EH (cell line): ENCODE measurements at places on chromosomes 12 and 14.
A peak's percentile ranks its signal among the peaks of the same experiment; 100 is the strongest.

DNA sequence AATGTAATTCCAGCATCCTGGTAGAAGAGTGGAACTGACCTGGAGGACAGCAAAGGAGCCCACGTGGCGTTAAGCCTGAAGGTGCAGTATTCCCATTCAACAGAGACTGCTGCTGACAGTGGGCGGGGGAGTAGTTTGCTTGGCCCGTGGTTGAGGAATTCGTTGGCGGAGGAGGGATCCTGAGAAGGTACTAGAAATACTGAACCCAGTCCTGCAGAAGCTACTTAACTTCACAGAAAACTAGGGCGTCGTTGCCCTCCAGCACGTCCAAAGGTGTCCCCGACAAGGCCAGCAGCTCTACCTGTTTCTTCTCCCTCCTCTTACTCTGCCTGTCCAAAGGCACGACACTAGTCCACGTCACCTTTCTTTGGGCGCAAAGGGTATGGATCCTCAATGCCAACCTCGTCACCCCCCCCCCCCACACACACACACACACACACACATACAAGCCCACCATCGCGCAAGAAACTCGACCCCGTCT lies 303 bp downstream of the PUS7L start:
- DNase-seq, result peak; percentile 47

- no peak for DNase-seq
Measured at GRCh38 chr14:81946834-81947798, 413.5 kb upstream of the SEL1L start.

- DNase-seq, result no peak
Measured at GRCh38 chr12:118827047-118827446, 154.3 kb upstream of the SRRM4 start.

GRCh38 chr14:75554482-75554881 lies 23.9 kb upstream of the FLVCR2 start:
- DNase-seq, result peak; percentile 49

GRCh38 chr14:89912221-89912620 lies 42.3 kb downstream of the EFCAB11 start:
- DNase-seq, result peak; percentile 27

- no peak for DNase-seq
Measured at GRCh38 chr14:104144453-104144790, 6.0 kb downstream of the KIF26A start.

GRCh38 chr12:75834591-75834990 lies 197.0 kb downstream of the PHLDA1 start:
- no peak for DNase-seq

- DNase-seq, result no peak
Measured at GRCh38 chr12:65510584-65511050, 232.1 kb downstream of the MSRB3 start.

DNA sequence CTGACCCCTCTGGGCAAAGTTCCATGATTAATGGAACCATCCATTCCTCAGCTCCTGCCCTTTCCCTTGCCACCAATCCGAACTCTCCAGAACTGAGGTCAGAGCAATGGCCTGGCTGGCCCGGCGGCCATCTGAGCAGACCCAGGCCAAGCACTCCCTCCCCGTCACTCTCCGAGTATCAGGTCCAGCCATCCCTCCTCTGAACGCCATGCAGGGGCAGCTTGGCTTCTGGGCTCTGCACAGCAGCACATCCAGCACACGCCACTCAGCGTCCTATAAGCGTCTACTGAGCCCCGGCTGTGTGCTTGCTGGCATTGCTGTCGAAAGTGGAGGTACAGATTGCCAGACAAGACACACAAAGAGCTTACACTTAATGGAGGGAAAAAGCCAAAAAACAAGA lies 34.3 kb upstream of the VWF start:
- DNase-seq, result no peak

- DNase-seq, result no peak
Measured at GRCh38 chr12:66921151-66921550, 242.3 kb upstream of the GRIP1 start.

- peak; percentile 66 for DNase-seq
Measured at GRCh38 chr12:120583478-120584030, 2.4 kb upstream of the POP5 start.

DNA sequence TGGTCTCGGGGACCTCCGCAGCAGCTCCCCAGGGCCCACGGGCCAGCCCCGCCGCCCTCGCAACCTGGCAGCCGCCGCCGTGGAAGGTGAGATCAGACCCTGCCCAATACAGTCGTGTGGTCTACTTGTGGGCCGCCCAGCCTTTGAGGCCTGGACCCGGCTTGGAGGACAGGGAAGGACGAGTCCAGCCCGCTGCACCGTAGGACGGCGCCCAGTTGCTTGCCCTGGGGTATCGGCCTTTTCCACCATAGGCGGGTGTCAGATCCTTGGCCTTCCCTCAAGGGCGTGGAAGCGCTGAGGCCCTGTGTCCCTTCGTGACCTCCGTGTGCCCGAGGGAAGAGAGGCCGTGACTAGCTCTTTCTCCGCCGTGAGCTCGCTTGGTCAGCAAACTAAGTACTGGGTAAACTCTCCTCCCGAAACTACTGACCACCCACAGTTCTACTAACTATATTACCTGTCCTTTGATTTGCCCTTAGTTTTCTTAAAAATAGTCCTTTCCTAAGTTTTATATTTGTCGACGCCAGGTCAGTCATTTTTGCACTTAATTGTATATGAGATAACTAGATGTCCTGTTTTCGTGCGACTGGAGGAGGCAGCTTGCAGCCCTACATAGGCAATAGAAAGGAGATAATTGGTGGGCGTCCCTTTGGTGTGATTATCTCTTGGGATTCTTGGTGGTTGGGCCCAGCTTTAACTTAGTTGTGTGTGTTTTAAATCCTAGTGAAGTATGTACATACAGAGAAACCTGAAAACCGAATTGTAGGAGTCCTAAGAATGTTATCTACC lies 757 bp downstream of the SLC25A3 start:
- peak; percentile 48 for DNase-seq

DNA sequence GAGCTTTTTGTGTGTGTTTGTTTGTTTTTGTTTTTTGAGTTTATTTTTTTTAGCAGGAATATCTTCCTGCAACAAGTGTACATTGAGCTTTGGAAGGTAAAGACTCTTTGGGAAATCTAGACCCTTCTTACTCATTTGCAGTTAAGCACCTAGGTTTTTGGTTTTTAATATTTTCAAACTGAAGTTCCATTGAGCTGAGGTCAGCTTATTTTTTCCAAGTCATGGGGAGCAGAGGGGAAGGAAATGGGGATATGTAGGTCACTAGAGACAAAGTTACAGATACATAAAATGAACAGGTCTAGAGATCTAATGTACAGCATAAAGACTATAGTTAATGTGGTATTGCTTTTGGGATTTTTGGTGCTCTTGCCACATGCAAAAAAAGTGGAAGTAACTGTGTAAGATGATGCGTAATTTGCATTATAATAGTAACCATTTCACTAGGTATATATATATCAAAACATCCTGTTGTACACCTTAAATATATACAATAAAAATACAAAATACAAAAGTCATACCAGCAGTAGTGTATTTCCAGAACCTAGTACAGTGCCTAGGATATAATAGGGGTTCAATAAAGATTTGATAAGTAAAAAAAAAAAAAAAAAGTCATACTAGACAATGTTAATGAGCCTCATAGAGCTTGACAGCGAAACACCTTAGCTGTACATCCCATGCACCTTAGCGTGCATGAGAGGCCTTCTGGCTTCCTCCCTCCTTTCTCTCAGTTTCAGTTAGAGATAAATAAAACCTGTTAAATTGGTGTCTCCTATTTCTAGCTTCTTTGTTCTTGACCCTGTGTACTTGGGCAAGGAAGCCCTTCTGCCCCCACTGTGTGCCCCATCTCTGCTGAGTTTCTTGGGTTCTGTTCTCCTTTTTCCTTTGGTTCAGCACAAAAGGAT lies 22.7 kb downstream of the CGRRF1 start:
- no peak for DNase-seq

- no peak for DNase-seq
Measured at GRCh38 chr12:553216-554000, 93.7 kb downstream of the B4GALNT3 start.

DNA sequence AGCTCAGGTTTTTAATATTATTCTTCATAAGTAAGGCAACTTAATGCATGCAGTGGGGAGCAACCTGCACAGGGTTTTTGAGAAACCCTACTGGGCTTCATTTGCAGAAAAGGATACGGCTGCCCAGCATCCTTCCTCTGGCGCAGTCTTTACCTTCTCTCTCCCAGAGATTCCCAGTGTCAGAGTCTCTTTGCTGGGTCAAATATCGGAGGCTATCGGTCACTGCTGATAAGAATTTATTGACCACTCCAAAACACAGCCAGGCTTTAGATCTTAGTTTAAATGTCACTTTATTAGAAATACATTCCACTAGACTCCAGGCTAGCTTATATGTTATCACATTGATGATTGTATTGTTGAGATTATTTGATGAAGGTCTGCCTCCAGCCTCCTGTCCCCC lies 147.2 kb upstream of the CPSF6 start:
- no peak for DNase-seq

- peak; percentile 94 for DNase-seq
Measured at GRCh38 chr12:25187781-25188180, 7.2 kb downstream of the DNAI7 start.

DNA sequence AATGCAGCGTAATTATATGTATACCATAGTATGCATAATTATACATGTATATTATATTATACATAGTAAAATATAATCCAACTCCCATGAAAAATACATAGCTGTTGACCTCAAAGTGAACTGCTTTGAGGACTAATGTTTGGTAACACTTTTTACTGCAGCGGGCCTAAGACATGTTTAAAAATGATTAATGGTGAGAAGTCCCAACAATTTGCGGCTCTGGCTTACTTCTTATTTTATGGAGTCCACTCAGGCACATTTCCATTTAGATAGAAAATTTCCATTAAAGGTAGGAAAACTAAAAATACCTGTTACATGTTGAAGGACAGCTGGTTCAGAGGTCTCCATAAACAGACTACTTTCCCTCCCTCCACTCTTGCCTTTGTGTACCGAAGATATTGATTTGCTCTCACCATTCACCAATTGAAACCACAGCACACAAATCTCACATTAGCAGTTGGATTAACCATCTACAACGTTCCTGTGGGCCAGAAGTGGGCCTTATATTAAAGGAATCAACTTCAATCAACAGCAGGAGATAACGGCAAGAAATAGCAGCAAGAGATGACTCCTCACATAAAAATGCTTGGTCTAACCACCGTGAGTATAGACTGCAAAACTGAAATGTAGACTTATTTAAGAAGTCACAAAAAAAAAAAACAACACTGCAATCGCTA lies 14.1 kb upstream of the NT5DC3 start:
- peak; percentile 81 for DNase-seq

GRCh38 chr12:121245031-121245430 lies 35.1 kb downstream of the P2RX4 start:
- DNase-seq, result no peak

- DNase-seq, result no peak
Measured at GRCh38 chr14:68656452-68656851, 136.4 kb downstream of the ZFP36L1 start.

GRCh38 chr14:66606826-66607225 lies 98.9 kb downstream of the GPHN start:
- no peak for DNase-seq

DNA sequence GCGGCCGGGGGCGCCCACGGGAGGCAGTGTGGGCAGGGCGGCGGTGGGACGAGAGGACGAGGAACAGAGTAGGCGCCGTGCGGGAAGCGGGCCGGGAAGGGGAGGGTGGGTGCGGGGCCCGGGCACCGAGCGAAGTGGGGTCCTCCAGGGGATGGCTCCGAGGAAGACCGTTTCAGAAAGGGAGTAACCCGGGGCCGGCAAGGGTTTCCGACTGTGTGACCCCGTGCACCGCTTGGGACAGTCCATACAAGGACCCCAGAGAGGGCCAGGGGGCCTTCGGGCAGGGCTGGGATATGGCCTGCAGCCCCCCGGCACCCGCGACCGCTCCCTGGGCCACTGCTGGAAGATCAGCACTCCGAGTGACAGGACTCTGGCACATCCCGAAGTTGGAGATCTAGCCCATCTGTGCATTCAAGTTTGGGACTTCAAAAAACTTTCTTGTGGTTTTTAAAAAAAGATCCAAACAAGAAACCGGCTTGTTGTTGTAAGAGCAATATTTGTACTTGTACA lies 448 bp downstream of the TSPAN9 start:
- DNase-seq, result peak; percentile 26

DNA sequence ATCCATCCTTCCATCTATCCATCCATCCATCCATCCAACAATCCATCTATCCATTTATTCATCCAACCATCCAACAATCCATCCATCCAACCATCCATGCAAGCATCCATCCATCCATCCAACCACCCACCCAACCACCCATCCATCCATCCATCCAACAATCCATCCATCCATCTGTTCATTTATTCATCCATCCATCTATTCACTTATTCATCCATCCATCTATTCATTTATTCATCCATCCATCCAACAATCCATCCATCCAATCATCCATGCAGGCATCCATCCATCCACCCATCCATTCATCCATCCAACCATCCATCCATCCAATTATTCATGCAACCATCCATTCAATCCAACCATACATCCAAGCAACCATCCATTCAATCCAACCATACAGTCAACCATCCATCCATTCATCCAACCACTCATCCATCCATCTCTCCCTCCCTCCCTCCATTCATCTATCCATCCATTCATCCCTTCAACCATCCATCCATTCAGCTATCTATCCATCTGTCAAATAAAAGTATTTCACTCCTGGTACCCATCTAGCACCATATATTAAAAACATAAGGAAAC lies 86.1 kb downstream of the KSR2 start:
- no peak for DNase-seq

DNA sequence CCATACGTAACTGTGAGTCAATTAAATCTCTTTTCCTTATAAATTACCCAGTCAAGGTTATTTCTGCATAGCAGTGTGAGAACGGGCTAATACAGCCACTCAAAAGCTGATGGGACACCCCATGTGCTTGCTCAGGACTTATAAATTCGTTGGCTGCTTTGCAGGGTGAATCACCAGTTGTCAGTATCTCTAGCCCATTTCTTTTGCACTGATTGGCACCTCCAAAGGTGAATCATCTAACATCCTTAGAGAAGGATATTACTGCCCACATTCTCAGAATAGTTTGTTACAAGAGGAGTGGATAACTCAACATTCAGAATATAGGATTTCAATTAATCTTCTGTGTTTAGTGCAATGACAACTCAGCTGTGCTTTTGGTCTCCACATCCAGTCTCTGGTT lies 601.5 kb downstream of the KCNH5 start:
- peak; percentile 88 for DNase-seq

DNA sequence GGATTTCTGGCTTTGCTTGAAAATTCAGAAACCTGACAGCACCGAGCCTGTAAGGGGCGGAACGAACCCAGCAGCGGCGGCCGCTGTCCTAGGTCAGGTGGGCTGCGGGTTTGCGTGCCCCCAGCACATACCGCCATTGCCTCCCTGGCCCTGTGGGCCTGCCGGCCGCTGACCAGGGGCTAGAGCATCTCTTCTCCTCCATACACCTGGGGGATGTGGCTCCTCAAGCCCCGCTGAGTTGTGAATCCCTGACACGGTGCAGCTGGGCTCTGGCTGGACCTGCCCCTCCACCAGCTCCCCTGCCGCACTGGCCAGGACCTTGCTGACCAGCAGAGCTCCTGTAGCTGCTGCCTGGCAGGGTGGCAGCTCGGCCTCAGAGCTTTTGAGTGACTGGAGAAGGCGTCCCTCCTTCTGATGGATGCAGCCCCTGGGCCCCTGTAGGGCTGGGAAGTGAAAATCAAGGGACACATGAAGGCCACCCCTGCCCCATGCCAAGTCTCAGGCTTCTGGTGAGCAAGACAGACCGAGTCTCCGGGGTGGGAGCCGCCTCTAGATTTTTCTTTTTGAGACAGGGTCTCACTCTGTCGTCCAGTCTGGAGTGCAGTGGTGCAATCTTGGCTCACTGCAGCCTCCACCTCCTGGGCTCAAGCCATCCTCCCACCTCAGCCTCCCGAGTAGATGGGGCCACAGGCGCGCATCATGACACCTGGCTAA lies 184.9 kb upstream of the SFSWAP start:
- DNase-seq, result no peak
